ENCODE measurements at places on chromosomes 5 and 9. TPM values are rescaled to one million over a fixed set of nuclear protein-coding genes. Genes with fewer than 3 reads are reported as not detected.

GRCh38 chr9:13529321-13530104 is 250.0 kb upstream of the MPDZ start:
- DNase-seq = no peak

DNA sequence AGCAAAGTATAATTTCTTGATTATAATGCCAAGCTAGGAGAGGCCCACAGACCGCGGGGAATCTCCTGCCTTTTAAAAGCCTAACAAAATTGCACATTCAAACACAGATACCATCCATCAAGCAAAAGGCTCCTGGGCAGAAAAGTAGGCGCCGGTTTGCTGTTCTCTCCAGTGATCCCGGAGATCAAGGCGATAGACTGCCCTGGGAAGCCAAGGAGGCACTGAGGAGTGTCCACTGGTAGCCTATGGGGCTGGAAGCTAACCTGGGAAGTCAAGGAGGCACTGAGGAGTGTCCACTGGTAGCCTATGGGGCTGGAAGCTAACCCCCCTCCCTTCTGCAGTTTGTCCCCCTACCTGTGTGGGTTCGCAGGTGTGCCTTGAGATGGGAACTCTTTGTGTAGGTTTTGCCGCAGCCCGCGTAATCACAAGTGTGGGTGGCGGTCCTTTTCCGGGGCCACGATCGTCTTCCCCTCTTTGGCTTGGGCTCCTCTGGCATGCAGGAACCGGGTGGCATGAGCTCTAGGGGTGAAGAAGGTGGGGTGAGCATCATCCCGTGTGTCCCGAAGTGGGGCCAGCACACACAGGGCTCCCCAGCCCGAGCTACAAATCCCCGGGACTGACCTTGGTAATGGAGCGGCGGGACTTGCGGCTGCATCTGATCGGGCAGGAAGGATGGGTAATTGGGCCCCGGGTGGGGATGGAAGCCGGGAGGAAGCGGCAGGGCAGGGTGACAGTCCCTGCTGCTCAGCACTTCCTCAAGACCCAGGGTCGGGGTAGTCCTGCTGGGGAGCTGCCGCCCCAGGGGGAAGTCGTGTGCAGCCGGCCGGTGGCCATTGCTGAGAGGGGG is 2.7 kb downstream of the KLF4 start:
- no peak for DNase-seq

- peak; percentile 76 for DNase-seq
These were observed 7.7 kb upstream of the SEMA5A start for GRCh38 chr5:9553561-9553960.

PRKACG gene
- total RNA-seq = not detected

All from Peyer's patch (tissue), 4 donors.